DMS53 (cell line): ENCODE measurements at places on chromosomes 7 and 10.

- no peak for DNase-seq
Measured at GRCh38 chr7:155916926-155917655, 104.8 kb upstream of the SHH start.

- DNase-seq: peak; percentile 44
Measured at GRCh38 chr10:90960355-90960814, 39.5 kb upstream of the ANKRD1 start.

DNA sequence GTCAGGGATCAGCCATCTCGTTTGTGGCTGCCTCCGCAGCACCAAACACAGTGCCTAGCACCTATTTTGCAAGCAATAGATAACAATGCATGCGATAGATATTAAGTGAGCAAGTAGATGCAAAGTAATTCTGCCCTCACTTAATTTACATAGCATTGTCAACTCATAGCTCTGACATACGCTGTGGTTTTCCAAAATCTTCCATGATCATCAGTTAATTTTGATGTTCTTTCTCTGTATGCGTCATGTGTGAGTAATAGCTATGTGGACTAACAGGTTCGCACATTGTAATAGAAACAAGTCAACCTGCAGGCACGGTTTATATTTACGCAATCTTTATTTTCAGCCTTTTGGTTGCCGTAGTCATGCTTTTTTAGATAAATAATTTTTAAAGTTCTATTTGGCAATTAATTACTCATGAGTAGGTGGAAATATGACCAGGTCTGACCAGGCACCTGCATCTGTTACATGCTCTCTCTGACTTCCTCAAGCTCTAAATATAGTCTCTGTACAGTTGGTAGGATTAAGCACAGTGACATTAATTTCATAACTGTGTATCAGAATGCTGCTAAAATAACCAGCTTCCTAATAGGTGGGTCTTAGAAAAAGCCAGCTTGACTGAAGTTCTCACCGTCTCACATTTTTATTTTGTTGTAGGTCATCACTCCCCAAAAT is 13.3 kb downstream of the MAP3K8 start:
- no peak for DNase-seq

DNA sequence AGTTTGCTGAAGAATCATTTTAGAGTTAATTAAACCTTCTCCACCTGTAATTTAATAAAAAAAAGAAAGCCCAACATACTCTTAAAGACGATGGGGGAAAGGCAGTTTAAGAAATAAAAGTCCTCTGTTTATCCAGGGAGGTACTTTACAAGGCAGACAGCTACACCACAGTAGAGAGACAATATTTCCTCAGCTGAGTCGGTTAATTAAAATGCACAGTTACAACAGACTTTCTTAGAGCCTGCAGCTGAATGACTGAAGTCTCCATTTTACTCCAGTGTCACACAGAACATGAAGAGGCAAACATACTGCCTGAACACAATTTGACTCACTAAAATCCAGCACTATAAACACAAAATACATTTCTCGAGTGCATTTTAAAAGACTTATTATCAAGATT is 15.1 kb downstream of the LRRTM3 start:
- no peak for DNase-seq

DNA sequence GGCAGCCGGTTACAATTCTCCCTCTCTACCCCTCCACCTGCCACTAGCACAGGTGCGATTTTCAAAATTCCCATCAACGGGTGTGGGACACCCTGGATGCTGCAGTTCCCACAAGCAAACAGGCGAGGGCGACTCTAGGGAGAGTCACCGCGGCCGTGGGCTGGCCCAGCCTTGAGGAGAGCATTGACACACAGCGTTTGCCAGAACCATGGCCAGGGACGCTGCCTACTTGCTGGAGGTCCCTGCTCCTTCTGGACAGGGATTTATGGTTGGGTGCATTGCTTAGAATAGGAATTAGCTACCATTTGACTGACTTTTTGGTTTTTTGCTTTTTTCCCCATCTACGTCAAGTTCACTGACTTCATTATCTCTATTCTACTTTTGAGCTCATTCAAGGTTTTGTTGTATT is 19.0 kb upstream of the CLDN4 start:
- peak; percentile 94 for DNase-seq

DNA sequence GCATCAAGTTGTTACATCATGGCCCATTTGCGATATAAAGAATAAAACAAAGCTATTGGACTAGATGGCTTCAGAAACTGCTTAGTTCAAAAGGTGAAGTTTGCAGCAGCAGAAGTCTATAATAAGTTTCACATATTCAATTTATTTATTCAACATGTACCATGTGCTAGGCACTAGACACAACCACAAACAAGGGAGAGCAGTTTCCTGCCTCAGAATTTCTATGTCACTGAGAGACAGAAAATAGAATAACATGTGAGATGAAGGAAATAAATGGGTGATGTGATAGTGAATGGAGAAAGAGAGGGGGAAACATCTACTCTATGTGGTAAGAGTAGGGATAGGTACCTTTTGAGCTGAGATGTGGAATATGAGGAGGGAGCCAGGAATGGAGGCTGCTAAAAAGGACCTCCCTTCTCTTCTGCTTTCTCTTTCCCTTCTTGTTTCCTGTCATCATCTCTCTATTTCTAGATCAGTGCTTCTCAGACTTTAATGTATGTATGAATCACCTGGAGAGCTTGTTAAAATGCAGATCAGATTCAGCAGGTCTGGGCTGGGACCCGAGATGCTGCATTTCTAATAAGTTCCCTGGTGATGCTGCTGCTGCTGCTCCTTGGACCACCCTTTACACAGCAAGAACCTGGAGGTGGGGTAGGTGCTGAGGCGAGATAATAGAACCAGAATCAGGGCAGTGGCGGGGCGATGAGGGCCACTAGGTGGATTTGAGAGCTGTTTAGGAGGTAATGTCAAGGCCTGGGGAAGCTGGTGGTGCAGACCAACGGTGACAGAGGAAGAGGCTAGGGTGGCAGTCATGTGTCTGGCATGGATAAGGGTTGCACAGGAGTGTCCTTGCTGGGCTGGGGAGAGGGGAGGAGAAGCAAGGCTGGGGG is 13.7 kb upstream of the INMT start:
- DNase-seq: no peak

DNA sequence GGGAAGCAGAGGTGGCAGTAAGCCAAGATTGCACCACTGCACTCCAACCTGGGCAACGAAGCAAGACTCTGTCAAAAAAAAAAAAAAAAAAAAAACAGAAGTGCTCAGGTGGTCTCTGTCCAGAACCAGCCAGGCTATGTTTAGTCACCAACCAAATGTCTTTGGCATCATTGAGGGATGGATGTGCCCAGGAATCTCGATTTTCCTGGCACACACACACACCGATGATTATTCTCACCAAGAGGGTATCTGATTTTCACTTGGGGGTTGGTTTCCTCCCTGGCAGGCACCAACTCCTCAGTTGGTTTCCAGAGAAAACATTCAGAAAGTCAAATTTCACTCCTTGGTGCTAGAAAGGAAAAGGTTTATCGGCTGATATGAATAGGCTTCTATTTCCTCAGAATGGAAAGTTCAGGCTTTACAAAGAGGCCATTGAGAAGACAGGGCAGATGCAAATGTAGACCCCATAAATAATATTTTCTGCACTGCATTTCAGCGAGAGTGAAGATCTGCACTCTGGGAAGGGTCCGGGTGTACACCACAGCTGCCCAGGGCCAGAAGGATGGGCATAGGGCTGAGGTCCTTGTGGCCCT is 154.8 kb downstream of the TNS3 start:
- no peak for DNase-seq

DNA sequence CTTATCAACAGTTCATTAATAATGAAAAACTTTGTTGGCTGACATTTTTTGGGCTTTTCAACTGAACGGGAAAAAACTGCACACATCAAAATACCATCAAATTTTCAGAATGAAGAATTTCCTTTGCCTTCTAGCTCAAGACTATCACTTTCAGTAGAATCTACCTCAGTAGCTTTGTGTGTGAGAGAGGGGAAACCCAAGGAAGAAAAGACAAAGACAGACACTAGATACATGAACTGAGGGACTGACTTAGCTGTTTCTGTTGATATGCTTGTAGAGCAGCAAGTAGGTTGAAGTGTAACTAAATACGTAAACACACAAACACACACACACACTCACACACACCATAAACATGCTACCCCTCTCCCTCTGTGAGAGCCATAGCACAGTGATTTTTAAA is 257.1 kb downstream of the CDK14 start:
- DNase-seq: no peak

DNA sequence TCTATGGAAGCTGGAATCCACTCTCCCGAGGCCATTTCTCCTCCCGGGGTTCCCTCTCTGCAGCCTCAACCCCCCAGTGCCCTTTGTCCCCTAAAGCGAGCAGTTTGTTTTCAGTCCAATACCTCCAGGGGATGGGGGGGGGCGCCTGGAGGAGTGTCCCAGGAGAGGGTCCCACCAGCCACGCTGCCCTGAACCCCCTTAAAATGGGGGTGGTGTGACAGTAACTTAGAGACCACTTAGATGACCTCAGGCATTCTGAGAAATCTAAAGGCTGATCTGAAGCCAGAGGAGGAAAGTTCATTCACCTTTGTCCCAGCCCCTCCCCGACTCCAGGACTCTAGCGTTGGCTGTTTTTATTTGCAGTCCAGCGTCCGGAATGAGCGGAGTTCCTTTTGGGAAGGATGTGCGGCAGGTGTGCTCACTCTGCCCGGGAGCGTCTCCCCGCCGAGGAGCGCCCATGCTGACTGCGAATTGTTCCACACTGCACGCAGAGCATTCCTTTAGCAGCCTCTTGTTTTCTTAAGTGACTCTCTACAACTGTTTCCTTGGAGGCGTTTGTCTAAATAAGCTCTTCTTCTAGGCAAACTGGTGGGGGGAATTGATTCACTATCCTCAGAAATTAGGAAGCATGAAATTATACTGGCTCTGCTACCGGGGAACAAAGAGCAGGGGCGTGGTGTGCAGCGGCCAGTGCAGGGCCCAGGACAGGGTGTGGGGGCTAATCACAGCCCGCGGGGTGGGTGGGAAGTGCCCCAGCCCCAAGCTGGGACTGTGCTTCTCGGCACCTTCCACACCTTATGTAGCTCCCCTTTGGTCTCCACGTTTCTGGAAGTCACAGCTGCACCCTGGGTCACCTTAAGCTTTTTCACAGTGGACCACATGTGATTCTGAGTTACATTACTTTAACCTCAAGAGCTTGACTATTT is 46.3 kb downstream of the SYPL1 start:
- peak; percentile 58 for DNase-seq

DNA sequence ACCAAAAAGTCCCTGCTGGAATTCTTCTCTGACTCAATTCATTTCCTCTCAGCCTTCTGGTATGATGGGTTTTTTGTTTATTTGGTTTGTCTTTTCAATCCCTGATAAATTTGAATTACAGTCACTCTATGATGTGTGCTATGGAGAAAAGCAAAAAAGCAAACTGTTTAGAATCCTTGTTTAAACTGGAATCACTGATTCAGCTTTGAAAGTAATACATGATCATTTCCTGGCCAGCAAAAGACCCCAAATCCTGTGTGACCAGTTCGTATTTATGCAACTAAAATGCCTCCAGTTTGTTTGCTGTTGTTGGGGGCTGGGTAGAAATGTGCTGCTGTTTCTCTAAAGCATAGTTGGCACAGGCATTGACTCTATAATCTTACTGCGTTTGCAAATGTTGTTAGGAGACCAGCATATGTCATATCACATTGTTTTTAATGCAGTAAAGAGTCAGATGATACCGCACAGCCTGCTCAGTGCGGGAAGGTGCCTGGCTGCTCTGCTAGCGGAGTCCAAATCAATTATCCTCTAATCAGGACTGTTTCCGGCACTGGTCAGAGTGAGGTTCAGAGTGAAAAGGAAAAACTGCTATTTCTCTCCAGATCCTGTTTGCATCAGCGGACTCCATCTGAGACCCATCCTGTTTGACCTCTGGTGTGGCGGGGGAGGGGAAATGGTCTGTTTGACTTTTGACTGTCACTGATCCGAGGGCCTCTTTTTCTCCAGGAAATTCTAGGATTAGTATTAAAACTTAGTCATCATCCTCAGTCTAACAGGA is 40.6 kb upstream of the ADD3 start:
- peak; percentile 66 for DNase-seq

DNA sequence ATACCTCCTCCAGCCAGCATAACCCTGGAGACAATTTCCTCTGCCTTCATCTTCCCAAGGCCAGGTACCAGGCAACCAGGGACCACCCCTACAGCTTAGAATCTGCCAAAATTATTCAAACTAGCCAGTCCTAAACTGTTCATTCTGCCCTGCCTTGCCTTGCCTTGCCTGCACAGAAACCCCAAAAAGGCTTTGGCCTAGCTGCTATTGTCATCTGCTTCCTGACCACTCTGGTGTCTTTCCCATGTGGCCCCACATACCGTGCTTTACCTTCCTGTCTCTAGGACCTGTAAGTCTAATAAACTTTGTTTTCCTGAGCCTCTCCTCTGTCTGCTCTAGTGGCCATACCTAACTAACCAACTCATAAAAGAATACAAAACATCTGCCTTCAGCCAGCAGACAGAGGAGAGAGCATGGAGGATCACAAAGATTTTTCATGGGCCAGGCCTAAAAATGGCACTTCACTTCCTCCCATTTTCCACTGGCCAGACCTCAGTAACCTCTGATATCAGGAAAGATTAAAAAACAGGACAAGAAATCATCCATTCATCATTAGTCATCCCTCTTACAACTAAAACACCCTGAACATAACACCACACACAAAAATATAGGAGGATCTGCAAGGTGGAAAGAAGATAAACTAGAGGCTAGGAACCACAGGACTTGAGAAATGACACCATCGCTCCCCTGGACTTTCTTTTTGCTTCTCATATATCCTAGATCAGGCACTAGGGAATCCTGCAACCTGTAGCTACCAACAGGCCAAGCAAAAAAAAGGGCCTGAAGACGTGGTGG is 51.5 kb downstream of the IMMP2L start:
- no peak for DNase-seq

GRCh38 chr10:16909271-16909767 is 92.1 kb upstream of the RSU1 start:
- no peak for DNase-seq

GRCh38 chr7:157464111-157464970 is 127.5 kb downstream of the DNAJB6 start:
- no peak for DNase-seq

DNA sequence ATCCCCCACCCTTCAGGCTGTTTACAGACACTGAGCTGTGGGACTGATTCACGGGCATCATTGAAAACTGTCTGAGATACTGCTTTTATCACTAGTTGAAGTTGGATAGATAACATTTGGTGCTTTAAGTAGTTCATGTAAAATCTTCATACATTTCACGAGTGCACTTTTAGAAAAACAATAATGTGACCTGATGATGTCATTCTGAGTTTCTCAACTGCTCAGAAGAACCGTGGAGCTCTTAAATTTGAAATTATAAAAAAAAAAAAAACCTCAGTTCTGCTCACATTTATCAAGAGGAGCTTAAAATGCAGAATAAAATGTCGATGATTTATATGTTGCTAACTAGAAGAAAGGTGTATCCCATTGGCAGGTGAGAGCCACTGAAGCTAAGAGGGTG is 81.5 kb downstream of the GALNT11 start:
- DNase-seq: no peak
